ENCODE measurements at places on chromosomes 13 and 19.

GRCh38 chr19:5006201-5006600, 37.3 kb downstream of the KDM4B start:
- DNase-seq, result no peak

DNA sequence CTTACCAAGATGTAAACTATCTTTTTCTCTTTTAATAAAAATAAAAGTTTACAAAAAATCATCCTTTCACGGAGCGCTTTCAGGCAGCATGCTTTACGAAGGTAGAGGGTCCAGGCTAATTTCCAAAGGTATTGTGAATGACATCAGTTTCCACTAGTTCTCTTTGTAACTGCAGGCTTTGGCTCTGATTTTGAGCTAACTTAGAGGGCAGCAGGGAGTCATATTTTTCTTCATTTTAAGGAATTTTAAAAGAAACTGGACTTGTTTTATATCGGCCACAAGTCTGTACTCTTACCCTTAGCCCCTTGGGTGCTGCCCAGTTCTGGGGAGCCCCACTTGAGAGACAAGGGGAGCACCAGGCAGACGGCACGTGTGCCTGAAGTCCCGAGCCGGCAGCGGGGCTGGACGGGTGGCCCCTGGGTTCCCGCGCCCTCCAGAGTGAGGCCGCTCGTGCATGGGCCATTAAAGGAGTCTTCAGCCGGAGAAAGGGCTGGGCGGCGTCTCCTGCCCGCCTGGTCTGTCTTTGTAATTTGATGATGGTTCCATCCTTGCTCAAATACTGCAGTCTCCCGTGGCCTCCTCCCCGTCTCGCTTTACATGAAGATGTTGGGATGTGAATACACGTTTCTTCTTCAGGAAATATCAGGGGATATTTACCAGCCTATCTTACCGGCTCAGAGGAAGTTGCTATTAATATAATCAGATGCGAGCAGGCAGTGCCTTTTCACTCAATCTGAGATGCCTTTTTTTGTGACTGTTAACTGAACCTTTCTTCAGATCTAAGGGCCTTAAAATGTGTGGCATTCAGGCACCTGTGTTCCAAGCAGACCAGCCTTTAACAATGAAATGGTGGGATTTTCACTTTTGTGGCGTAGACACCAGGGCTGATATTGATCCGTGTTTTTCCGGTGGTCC, 67.4 kb downstream of the GGACT start:
- DNase-seq, result no peak

- no peak for DNase-seq
Measured at GRCh38 chr13:79806821-79807220, 325.9 kb downstream of the NDFIP2 start.

DNA sequence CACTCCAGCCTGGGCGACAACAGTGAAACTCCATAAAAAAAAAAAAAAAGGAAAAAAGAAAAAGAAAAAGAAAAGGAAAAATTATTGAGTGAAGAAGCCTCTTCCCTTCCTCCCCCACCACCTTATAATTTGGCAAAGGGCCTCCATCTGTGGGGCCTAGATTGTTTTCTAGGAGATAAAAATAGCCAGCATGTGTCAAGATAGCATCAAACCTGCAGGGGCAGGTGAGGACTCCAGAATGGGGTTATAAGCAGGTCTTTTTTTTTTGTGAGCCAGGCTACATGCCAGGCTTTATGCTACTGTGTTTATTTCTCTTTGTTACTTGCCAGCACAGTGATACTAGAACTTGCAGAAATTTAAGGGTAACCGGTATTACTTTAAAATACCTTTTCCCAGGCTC, 11.7 kb upstream of the TRIM13 start:
- no peak for DNase-seq

DNA sequence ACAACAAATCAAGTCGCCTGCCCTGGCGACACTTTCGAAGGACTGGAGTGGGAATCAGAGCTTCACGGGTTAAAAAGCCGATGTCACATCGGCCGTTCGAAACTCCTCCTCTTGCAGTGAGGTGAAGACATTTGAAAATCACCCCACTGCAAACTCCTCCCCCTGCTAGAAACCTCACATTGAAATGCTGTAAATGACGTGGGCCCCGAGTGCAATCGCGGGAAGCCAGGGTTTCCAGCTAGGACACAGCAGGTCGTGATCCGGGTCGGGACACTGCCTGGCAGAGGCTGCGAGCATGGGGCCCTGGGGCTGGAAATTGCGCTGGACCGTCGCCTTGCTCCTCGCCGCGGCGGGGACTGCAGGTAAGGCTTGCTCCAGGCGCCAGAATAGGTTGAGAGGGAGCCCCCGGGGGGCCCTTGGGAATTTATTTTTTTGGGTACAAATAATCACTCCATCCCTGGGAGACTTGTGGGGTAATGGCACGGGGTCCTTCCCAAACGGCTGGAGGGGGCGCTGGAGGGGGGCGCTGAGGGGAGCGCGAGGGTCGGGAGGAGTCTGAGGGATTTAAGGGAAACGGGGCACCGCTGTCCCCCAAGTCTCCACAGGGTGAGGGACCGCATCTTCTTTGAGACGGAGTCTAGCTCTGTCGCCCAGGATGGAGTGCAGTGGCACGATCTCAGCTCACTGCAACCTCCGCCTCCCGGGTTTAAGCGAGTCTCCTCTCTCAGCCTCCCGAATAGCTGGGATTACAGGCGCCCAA, at the start of gene LDLR:
LDLR (plus strand) TSS at position 210 of the 760 bp plus-strand sequence; CDS start at position 296, 86 bp downstream.
- peak; percentile 77 for DNase-seq

GRCh38 chr13:51811920-51812451, 8.0 kb upstream of the DHRS12 start:
- no peak for DNase-seq

DNA sequence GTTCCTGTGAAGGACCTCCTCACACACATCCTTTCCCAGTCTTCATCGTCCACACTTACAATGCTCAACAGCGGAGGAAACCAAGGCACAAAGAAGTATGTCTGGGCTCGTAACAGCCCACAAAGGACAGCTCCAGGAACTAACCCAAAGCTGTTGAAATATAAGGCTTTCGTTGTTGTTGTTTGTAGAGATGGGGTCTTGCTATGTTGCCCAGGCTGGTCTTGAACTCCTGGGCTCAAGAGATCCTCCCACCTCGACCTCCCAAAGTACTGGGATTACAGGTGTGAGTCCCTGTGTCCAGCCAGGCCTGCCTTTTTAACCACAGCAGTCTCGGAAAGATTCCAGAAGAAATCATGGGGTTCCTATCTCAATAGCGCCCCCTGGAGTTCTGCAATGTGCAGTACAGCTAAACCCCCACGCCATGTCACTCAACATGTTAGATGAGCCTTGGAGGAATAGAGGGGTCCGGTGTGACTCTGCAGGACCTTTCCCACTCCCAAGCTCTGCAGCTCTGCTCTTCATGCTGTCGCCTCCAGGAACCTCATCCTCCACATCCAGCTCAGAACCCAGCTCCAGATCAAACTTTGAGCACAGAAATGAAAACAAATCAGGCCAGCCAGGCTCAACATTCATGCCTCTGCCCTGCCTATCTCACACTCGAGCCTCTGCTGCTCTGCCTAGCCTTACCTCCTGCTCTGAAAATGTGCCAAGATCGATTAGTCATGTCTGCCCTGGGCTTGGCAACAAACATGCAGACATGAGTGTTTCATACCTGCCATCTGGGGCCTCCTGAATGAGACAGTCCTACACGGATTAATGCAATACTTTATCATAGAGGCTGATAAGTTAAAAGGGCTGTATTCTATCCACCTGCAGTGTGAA, 7.5 kb downstream of the PLA2G4C start:
- peak; percentile 35 for DNase-seq

DNA sequence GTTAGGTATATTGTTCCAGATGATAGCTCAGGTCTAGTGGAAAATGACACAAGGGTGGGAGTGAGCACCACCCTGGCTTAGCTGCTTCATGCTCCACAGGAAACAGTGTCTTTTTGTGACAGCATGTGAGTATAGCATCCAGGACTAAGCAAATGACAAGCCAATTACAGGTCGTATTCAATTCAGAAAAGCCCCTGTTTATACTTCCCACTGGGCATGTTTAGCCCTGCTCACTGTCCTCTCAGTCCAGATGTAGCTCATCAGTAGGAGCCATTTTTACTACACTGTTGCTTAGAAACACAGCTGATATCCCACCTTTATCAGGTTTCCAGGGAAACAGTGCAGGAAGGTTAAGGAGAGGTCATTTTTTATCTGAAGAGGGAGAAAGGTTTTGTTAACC, 8.0 kb downstream of the ABHD13 start:
- no peak for DNase-seq

DNA sequence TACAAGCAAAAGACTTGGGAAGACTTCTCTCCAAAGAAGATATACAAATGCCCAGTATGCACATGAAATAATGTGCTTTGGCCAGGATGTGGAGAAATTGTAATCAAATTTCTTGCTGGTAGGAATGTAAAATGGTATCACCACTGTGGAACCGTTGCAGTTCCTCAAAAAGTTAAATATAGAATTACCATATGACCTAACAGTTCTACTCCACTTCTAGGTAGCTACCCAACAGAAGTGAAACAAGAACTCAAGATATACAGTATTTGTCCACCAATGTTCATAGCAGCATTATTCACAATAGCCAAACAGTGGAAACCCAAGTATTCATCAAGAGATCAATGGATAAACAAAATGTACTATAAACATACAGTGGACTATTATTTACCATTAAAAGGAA, 95.0 kb upstream of the KLF5 start:
- no peak for DNase-seq

DNA sequence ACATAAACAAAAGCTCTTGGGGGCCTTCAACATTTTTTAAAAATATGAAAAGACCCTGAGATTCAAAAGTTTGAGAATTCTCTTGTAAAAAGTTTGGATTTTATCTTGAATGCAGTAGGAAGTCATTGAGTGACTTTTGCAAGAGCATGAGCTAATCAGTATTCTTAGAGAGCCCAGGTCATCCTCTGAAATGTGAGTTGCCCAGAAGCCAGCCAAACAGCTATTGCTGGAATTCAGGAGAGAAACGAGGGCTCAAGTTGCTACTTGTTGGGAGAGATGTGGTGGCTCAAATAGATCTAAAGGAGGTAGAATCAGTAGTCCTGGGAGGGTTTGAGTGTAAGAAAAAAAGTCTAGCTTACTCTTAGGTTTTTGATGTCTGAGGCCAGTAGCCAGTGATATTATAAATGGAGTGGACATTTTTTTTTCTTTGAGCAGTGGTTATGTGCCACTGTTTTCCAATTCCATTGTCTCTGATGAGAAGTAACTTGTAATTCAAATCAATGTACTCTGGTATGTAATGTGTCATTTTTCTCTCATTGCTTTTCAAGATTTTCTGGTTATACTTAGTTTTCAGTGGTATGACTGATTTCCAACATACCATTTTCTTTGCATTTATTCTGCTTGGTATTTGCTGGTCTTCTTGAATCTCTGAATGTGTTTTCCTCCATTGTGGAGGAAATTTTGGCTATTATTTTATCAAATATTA, 30.7 kb downstream of the LMO7 start:
- no peak for DNase-seq

DNA sequence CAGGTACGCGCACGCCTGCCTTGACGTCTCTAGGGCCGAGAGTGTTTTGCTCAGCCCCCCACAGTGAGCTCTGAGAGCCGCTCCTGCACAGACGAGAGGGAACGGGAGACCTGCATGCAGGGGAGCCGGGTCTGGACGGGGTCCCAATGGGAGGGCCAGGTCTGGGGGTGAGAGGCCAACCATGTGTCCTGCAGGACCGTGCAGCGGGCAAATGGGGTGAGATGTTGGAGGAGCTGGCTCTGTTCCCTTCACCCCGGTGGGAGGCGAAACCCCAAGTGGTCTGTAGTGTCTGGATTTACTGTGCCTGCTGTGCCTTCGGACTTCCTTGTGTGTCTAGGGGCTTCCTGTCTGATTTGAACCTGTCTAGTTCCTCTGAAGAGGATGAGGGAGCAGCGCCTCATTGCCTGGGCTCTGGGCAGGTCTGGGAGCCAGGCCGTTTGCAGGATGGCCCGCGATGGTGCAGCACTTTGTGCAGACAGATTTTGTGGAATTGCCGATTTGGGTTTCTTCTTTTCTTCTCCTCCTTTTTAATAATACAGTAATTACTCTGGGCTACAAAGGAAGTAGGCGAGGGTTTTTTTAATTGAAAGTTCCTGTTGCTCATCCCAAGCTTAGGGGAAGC, 2.1 kb downstream of the CSNK1G2 start:
- no peak for DNase-seq

DNA sequence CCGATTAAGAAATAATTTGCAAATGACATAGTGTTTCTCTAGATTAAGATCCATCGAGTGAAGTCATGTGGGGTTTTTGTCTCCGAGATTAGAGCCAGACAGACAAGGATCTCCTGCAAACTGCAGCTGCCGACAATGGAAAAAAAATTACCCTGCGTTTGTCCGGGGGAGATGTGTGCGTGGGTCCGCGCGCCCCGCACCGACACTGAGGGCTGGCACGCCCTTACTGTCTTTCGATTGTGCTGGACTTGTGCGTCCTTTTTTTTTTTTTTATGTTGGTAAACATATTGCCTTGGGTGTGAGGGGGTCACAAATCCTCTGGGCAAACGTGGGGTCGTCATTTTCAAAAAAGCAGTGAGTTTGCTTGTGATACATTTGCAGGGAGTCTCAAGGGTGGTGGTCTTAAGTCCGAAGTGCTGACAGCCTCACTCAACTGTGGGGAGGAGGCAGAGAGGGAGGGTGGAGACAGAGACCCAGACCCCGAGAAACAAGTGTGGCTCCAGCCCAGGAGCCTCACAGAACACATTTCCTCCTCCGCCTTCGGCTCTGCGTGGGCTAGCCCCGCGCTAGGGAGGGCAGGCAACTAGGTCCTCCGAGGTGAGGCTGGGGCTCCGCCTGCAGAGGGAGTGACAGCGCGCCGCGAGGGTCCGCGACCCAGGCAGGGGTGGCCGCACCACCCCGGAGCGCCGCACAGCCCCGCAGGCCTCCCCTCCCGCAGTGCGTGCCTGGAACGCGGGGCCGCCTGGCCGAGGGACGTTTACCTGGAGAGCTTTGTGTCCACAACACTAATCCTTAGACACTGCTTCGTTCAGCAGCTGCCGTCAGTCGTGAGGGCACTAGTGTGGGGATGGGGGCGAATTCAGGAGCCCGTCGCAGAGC, 11.7 kb upstream of the SOX1 start:
- no peak for DNase-seq

GRCh38 chr13:77386880-77387606, 60.1 kb upstream of the MYCBP2 start:
- no peak for DNase-seq

DNA sequence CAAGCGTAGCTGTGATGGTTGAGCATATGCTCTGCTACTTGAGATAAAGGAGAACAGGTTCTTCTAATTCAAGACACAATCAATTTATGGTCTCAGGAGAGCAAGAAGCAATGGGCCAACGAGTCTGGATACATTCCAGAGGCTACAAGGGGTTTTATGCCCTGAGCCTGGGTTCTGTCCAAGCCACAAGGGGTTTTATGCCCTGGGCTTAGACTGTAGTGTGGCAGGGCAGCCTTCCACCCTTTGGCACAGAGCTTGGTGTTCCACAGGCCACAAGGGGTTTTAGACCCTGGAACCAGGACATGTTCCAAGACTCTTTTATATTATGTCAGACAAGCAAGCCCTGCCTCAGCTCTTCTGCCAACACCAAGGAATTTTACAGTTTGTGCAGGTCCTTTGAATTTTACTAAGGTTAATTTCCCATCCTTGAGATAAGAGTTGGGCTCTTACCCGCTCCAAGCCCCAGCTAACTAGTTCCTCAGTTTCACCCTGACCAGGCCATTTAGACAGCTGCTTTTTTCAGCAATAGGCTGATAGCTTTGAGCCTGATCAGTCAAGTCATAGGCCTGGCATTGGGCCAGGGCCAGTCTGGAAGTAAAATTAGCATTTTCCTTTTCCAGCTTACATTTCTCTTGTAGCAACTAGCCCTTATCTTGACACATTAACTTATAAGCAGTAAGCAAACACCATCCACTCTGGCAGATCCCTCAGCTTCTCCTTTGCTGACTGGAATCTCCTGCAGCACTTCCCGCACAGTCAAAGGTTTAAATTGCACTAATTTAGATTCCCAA, 95.0 kb downstream of the ZNF737 start:
- no peak for DNase-seq

- DNase-seq, result peak; percentile 77
Measured at GRCh38 chr19:47296036-47296435, 13.6 kb upstream of the C5AR1 start.

Data from CD4-positive, alpha-beta memory T cell (primary cell).